Fibroblast of the conjunctiva (primary cell): ENCODE measurements at places on chromosomes 16 and 17.
A peak's percentile ranks its signal among the peaks of the same experiment; 100 is the strongest.

GRCh38 chr17:81656118-81656743 is at the start of gene PDE6G:
Gene PDE6G (minus strand): TSS chr17:81656542. CDS start chr17:81653305, 3,237 bp downstream.
- no peak for DNase-seq

GRCh38 chr17:27563532-27563931 is 67.5 kb upstream of the LGALS9 start:
- no peak for DNase-seq

DNA sequence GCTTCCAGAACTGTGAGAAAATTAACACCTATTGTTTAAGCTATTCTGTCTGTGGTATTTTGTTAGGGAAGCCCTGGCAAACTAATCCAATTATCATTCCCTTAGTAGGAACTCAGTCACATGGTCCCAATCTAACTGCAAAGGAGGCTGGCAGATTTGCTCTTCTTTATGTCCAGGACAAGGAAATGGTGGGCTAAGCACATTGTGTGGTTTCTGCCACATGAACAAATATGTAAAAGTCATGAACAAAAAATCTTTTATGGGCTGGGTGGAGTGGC is 278.6 kb upstream of the RPL38 start:
- DNase-seq, result no peak

DNA sequence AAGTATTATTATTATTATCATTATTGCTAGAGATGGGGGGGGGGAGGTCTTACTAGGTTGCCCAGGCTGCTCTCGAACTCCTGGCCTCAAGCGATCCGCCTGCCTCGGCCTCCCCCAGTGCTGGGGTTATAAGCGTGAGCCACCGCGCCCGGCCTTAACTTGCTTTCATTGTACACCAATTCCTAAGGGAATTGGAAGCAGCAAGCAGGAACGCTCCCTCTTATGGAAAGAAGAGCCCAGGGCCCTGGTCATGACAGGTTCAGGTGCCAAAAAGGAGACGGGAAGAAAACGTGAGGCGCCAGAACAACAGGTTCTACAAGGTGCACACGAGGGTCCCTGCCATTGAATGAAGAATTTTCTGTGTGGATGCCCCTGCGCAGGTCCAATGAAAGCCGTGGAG is 540 bp upstream of the RPL38 start:
- no peak for DNase-seq

DNA sequence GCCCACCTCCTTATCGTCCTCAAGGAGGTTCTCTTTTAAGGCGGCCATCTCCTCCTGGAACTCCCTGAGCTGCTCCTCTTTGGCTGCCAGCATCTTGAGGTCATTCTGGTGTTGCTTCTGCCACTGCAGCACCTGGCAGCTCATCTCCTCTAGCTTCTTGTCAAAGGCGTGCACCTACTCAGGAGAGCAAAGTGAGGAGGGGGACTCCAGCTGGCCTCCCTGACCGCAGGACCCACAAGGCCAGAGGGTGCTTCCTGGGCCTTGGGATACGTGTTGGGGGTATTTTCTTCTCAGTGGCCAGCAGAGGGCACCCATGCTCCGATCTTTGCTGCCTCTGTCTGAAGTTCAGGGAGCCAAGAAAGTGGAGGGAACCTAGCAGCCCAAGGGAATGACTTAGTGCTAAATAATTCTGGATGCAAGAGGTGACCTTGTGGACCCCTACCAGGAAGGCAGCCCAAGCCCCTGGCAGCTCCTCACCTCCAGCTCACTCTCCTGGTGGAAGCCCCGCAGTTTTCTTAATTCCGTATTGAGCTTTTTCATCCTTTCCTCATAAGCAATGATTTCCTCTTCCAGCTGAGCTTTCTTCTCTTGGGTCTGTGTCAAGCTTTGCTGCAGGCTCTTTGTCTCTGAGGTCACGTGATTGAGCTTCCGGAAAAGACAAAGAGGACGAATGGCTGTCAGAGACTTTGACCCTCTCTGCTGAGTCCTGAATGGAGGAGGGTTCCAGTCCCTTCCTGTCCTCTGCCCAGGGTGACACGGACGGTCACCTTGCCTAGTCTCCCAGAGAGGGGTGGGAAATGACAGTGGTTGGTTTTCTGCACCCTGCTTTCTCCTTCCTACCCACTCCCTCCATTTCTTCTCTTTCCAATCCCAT is 31.4 kb downstream of the DHX38 start:
- peak; percentile 72 for DNase-seq

GRCh38 chr17:74051348-74051747 is 152.1 kb upstream of the RPL38 start:
- DNase-seq, result no peak

GRCh38 chr16:73140929-73141328 is 93.0 kb upstream of the ZFHX3 start:
- DNase-seq, result no peak

DNA sequence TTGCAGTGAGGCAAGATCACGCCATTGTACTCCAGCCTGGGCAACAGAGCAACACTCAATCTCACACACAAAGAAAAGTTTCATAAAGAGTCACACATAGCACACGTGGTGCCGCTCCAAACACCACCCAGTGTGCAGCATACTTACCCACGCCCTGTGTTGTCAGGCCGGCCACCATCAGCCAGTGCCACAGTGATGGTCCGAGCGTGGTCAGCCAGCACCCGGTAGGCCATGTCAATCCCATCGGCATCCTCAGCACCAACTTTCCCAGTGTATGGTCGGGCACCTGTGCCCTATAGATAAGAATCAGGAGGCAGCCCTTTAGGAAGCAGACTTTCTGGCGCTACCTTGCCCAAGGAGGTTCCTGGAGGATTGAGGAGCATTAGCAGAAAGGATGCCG is 17.7 kb upstream of the EXOSC6 start:
- DNase-seq, result no peak

DNA sequence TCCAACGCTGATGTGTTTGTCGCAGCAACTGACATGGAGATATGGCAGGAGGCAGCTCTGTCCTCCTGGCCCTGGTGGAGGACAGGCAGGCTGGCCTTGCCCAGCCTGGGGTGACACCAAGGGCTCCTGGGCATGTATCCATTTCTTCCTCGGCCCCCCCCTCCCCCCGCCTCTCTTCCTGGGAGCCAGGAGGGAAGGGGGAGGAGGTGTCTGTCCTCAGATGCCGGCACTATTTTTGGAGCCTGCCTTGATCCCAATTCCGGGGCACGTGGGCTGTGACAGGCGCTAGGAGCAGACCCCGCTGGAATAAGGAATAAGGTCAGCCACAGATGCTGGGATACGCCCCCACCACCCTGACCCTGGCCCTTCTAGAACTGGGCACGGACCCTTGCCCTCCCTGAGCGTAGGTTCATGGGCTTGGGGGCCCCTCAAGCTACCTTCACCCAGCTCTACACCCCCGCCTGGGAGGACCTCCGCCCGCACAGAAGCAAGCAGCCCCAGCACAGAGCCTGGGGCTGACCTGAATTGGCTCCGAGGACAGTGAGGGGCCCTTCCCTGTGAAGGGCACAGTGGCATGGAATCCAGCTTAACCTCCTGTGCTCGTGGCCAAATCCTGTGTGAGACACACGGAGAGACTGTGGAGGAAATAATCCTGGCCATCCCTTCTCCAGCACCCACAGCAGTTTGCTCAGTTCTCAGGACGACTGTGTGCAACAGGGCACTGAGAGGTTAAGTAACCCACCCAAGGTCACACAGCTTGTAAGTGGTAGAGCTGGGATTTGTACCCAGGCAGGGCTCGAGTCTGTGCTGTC is 24.1 kb downstream of the SEC14L5 start:
- DNase-seq, result no peak

- DNase-seq, result no peak
Measured at GRCh38 chr17:12421077-12421476, 244.6 kb upstream of the MYOCD start.

DNA sequence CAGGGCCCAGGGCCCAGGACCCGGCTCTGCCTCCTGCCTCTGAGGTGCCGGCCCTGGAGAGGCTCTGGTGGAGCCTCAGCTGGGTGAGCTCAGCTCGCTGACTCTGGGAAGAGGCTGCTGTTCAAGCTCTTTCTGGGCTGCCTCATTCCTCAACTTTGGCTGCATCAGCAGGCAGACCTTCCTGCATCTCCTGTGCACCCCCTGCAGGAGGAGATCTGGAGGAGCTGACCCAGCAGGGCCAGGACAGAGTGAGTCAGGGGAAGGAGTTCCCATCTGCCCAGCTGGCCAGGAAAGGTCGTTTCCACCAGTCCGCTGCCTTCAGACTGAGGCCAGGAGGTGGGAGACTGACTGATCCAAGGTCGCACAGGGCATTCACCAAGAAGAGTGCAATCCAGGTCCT is 10.7 kb downstream of the CRHR1 start:
- DNase-seq, result no peak

GRCh38 chr16:28283798-28284577 is 8.3 kb upstream of the SBK1 start:
- DNase-seq, result no peak

GRCh38 chr16:22890976-22891375 is 77.0 kb downstream of the HS3ST2 start:
- DNase-seq, result no peak

GRCh38 chr17:47693731-47694580 is at the start of gene TBKBP1:
Gene TBKBP1 (plus strand): TSS chr17:47694161. CDS start chr17:47696113, 1,952 bp downstream.
- no peak for DNase-seq

DNA sequence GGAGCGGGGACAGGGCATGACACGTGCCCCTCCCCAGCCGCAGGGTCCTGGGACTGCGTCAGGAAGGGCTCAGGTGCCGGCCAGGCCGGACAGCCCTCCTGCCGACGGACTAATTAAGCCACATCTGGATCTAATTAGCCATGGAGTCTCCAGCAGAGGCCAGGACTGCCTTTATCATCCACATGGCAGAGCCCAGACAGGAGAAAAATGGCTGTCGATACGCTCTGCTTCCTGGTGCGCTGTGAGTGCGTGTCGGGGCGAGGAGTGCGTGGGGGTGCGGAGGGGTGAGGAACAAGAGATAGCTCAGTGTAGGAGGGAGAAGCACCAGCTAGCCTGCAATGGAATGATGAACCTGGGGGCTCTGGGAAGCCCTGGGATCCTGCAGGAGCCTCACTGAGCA is 218.8 kb downstream of the IRF8 start:
- DNase-seq, result no peak

- DNase-seq, result no peak
Measured at GRCh38 chr16:325375-326145, 27.0 kb downstream of the AXIN1 start.

- DNase-seq, result no peak
Measured at GRCh38 chr16:81473066-81473488, 28.5 kb downstream of the CMIP start.

GRCh38 chr17:63247706-63248105 is 198.4 kb downstream of the CYB561 start:
- DNase-seq, result no peak

DNA sequence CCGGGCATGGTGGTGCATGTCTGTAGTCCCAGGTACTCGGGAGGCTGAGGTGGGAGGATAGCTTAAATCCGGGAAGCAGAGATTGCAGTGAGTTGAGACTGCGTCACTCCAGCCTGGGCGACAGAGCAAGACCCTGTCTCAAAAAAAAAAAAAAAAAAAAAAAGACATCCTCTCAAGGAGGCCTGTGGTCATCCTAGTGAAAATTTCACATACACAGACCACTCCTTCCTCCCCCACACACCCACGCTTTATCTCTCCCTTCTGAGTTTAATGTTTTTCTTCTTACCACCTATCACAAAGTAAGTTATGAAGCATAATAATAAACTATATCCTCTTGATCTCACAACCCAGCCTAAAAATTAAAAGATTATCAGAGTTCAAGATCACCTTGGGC is 1.3 kb upstream of the NOL11 start:
- DNase-seq, result no peak

DNA sequence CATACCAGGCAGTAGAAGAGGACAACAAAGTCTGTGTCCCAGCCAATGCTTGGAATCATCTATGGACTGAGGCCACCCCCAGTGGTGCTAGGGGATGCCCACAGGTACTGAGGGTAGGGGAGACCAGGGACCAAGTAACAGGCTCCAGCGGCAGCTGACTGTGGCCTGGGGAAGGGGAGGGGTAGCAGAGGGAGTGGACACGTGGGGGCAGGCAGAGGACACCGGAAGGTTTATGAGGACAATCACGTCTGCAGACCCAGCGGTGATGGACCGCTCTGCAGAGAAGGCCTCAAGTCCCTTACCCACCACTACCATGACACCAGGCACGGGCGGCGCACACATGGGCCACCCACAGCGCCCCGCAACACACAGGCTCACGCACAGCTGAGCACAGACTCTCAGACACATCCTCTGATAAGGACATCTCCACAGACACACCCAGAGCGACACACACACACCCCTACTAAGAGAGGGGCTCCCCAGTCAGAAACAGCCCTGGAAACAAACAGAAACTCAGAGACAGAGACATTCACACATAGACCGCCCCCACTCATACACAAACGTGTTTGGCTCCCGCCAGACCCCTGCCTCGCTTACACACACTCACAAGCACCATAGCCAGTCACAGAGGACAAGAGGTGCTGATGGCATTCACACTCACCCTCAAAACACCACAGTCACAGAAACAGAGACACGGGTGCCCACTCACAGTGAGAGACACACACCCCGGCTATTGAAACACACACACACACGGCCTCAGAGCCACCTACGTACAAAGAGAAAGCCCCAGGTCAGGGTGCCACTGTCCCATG is 35.8 kb downstream of the SRCIN1 start:
- DNase-seq, result no peak

- DNase-seq, result no peak
Measured at GRCh38 chr16:2308089-2308962, 32.2 kb downstream of the ABCA3 start.

DNA sequence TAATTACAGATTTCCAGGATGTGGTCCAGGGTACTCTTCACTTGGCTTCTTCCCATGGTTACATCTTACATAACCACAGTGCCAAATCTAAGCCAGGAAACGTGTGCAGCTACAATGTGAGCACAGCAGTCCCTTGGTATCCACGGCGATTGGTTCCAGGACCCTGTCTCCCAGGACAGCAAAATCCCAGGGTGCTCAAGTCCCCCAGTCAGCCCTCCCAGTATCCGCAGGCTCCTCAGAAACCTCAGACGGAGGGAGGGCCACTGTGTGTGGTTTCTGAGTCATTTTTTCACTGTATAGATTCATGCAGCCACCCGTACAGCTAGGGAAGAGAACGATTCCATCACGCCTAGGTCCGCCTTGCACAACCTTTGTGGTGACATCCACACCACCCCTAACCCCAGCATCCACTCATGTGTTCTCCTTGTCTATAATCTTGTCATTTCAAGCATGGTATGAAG is 11.1 kb upstream of the ATP2C2 start:
- DNase-seq, result no peak
